ENCODE measurements at places on chromosomes 1 and 21.
A peak's percentile ranks its signal among the peaks of the same experiment; 100 is the strongest.

- no peak for DNase-seq
Observed at GRCh38 chr1:29592731-29593130, 356.4 kb downstream of the PTPRU start.

DNA sequence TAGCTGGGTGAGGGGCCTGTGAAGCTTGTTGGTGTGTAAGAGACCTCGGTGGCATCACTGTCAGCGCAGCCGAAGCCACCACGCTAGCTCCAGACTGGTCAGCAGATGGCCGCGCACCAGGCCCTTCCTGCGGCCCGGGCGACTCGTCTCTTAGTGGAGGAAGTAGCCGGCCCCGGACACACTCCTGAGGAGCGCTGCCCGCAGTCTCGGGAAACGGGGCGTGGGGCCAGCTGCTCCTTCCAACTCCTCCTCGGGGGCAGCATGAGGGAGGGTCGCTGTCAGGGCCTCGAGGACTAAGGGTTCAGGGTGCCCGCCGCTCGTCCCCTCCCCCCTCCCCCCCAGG, 20.4 kb downstream of the H3-3A start:
- DNase-seq = peak; percentile 47

- DNase-seq = no peak
Observed at GRCh38 chr1:12542138-12542465, 75.9 kb downstream of the DHRS3 start.

- peak; percentile 65 for DNase-seq
Observed at GRCh38 chr1:235831148-235831547, 35.6 kb downstream of the LYST start.

- no peak for DNase-seq
Observed at GRCh38 chr1:175269151-175269550, 76.6 kb upstream of the KIAA0040 start.

GRCh38 chr1:51799372-51799771, 79.2 kb downstream of the NRDC start:
- no peak for DNase-seq

DNA sequence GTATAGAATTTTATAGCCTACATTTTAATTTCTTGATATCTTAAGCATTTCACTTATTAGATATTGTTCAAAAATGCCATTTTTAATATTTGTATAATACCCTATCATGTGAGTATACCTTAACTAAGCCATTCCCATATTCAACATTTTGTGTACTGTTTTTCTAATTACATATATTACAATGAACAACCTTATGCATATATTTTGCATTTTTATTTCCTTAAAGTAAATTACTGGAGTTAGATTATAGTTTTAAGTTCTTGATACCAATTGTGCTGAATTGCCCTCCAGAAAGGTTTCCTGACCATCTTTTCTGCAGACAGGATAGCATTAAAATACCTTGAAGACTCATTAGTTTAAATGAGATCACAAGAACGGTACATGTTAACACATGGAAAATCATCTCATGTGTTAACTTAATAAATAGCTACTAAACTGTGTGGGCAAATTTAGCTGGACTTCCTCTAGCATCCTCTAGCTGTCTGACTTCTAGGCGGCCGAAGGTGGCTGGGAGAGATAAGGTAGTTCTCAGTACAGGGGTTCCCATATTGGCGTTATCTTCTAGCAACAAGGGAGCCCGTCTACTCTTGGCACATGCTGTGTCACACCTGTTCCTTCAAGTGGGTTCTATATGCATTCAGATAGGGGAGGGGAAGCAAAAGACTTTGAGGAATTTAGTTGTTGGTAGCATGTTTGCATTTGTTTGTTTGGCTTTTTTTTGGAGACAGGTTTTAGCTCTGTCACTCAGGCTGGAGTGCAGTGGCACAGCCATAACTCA, 8.9 kb downstream of the DCLRE1B start:
- no peak for DNase-seq

DNA sequence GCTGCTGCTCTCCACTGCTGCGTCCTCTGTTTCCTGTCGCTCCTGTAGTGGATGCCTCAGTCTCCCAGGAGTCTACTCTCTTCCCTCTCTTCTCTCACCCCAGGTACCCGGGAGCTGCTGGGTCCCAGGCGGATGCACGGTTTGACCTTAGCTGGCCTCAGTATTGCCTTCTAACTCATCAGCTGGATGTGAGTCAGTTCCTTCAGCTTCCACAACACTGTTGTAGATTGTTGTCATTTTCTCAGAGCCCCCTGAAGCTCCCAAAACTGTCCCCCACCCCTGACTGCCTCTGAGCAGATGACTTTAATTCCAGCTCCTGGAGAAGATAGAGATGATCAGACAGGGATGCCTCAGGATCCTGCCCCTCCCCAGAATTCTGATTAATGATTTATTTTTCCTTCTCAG, 7.2 kb downstream of the CNIH3 start:
- DNase-seq = no peak

GRCh38 chr1:183926983-183927382, 110.5 kb downstream of the COLGALT2 start:
- DNase-seq = no peak

DNA sequence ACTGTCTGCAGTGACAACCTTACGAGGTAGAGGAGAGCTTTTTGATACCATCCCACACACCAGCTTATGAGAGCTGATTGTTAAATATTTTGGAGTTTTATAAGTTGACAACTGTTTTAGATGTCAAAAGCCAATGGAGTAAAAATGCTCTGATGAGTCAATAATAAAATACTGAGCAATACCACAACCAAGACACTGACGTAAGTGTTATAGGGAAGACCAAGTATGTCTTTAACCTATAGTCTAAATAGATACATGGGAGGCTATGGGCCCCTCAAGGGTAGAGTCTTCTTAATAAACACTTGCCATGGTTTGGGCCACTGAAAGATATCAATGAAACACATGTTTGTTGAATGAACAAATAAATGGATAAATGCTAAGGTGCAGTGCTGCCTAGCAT, 49.2 kb downstream of the DUSP10 start:
- DNase-seq = no peak

DNA sequence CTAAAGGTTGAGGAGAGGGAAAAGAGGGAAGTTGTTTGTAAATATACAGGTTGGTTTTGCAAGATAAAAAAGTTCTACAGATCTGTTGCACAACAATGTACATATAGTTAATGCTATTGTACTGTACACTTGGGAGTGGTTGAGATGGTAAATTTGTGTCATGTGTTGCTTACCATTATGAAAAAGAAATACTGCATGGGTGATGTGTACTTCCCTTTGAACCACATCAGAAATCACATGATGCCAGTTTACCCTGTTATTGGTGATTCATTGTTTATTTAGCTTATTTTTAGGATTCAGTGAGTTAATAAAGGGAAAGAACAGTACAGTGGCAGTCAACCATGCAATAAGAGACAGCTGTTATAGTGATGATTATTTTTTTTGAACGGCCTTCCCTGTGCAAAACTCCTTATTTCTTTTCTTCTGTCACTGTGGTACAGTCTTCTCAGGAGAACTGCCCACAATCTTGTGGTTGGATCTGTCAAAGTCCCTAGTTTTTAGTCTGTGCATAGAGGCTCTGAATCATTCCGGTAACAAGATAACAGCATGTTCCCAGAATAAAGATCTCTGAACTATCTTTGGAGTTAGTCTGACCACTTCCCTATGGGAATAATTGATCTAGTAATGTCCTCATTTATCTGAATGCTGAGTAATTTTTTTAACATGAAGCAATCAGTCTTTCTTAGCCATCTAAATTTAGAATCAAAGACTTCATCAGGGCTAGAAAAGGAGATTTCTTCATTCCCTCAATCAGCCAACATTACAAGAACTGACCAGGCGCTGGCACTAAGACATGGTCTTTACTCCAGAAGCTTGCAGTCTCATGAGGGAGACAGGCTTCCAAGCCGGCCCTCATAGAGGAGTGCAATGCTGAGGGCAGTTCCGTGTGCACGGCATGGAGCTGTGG, 84.2 kb downstream of the SH3GLB1 start:
- DNase-seq = no peak

DNA sequence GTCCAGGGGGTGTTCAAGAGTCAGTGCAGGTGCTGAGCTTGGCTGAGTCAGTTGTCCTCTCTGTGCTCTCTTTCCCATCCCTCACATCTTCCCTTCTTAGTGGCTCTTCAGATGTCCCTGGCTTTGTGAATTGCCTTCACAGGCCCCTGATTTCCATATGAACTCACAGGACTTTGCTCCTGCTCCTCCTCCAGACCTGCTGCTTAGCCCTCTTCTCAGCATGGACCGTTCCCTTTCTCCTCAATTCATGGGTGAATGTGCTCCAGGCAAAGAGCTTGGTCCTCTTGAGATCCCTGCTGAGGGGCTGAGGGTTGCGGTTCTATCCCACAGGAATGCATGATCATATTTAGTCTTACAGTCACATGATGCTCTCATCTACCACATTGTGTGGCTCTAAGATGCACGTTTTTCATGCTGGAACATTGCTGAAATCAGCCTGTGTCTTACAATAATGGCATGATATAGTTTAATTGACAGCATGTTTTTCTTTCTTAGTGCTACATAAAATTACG, 30.5 kb downstream of the CACNA1E start:
- no peak for DNase-seq

- DNase-seq = no peak
Observed at GRCh38 chr1:193552274-193552673, 365.9 kb upstream of the B3GALT2 start.

GRCh38 chr1:183073320-183073719, 50.1 kb downstream of the LAMC1 start:
- no peak for DNase-seq

DNA sequence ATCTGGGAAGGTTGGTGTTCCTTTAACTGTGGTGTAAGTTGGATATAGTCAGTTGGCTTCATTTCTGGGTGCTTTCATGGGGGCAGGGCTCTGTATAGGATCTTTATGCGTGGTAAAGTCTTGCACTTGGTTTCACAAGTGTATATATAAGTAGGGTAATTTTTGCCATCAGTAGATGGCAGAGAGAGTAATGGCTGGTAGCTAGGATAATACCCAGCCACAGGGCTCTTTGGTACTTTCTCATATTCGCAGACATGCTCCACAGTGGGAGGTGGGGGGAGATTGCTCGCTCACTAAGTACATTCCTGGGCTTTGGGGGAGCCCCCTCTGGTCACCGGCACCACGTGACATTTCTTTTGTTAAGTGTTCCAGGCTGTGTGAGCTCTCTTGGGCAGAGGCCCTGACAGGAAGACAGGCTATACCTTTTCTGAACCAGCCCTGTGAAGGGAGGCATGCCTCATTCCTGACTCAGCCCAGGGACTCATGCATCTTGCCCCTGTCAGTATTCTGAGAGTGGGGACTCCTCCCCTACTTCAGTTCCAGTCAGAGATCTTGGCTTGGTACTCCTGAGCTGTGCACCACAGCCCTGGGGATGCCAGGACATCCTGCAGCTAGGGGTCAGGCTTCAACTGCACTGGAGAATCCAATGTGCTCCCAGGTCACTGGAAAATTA, 37.6 kb downstream of the FCRL2 start:
- no peak for DNase-seq

DNA sequence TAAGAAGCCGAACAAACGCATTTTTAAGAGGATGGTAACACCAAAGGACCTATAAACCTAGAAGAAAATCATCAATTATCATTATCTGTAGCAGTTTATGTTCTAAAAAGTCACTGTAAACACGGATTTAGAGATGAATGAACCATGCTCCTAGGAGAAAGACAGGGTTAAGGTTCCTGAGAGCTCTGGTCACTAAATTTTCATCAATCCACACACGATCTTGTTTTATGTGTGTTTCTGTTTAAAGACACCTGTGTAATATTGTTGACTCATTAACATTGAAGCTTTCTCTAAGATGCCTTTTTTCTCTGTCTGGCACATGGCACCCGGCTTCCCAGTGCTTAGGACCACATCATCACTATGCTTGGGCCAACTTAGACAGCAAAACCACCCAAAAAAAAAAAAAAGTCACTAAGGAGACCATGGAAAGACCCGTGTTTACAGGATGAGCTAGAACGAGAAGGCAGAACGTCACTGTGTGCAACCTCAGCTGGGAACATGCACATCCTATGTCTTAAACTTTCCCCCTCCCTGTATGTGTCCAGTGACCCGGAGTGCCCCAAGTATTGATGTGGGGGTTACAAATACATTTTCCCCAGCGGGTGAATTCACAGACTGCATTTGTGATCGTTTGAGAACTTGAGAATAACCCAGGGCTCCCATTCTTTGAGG, 55.8 kb upstream of the PDE9A start:
- no peak for DNase-seq

DNA sequence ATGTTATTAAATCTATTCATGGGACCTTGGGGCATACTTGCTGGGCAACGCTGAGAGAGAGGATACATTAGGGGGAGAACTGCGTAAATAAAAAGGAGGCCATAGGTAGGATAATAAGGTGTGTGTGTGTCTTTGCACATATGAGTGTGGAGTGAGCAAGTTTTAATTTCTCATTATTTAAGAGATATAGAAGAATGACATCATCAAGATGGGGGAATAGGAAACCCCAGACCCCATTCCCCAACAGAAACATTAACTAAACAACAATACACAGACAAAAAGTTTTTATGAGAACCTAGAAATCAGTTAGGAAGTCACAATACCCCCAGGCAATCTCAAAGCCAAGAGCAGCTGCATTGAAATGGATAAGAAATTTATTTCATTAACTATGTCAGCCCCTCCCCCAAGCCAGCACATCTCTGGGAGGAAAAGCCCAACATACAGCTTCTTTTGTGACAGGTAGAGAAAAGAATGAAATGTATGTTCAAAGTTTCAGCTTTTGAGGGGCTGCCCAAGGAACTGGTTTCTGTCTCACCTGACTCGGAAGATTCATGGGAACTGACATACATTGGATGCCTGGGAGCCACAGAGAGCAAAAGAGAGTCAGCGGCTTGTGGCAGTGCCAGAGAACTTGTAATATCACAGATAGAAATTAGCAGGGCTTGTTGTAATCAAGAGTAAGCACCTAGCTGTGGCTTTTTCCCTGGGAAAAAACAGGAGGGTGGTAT, 234.3 kb upstream of the NFIA start:
- no peak for DNase-seq

- DNase-seq = no peak
Observed at GRCh38 chr1:7346070-7346596, 425.0 kb upstream of the VAMP3 start.

DNA sequence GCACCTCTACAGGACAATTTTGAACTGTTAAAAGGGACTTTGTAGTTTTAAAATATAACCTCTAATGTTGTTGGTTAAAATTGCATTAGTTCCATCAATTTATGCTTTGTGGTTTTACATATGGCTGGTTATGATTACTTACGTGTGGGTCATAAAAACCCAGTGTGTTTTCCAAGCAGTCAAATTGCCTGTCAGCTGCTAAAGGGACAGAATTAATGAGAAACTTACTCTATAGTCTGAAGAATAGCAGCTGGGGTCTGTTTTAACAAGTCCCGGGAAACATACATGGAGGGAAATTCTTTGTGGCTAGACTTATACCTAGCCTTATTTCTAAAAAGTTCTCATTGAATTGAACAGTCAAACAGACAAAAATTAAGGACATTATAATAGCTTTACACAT, 820.9 kb upstream of the ADGRL4 start:
- DNase-seq = no peak

- no peak for DNase-seq
Observed at GRCh38 chr1:55179177-55179835, 35.9 kb downstream of the USP24 start.
